ENCODE measurements at places on chromosomes 16 and 17.
A peak's percentile ranks its signal among the peaks of the same experiment; 100 is the strongest.

GRCh38 chr16:71311553-71312158 lies 22.5 kb upstream of the CMTR2 start:
- DNase-seq = peak; percentile 17

DNA sequence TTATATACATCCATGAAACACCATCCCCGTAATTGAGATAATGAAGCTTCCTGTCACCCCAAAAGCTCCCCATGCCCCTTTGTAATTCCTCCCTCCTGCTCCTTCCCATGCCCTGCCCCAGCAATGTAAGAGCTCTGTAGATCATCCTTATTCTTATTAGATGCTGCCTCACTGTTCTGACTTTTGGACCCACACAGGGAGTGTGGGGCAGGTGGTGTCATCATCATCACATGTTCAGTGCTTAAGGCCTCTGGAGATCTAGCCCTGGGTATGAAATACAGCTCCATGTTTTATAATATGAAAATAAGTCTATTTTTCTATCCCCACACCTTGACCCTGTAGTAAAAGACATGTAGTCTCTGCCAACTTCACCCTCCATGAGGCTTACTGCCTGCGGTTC lies 1.9 kb downstream of the XAF1 start:
- no peak for DNase-seq

- peak; percentile 80 for DNase-seq
Measured at GRCh38 chr17:28227316-28228108, 91.5 kb upstream of the TMEM97 start.

GRCh38 chr16:8798174-8798527 lies 512 bp downstream of the PMM2 start:
- DNase-seq = no peak

GRCh38 chr16:1909561-1910231 lies 8.5 kb downstream of the HS3ST6 start:
- DNase-seq = peak; percentile 63

DNA sequence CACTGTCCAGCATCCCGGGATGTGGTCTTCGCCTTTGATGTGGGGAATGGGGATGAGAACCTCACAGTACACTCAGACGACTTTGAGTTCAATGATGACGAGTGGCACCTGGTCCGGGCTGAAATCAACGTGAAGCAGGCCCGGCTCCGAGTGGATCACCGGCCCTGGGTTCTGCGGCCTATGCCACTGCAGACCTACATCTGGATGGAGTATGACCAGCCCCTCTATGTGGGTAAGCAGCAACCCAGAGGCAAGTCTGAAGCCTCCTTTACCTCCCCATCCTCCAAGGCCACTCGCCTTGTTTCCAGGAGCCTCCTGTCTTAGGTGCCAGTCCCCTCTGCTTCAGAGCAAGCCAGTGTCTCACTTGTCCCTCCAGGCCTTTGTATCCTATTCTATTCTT lies 10.2 kb downstream of the CNTNAP1 start:
- no peak for DNase-seq

DNA sequence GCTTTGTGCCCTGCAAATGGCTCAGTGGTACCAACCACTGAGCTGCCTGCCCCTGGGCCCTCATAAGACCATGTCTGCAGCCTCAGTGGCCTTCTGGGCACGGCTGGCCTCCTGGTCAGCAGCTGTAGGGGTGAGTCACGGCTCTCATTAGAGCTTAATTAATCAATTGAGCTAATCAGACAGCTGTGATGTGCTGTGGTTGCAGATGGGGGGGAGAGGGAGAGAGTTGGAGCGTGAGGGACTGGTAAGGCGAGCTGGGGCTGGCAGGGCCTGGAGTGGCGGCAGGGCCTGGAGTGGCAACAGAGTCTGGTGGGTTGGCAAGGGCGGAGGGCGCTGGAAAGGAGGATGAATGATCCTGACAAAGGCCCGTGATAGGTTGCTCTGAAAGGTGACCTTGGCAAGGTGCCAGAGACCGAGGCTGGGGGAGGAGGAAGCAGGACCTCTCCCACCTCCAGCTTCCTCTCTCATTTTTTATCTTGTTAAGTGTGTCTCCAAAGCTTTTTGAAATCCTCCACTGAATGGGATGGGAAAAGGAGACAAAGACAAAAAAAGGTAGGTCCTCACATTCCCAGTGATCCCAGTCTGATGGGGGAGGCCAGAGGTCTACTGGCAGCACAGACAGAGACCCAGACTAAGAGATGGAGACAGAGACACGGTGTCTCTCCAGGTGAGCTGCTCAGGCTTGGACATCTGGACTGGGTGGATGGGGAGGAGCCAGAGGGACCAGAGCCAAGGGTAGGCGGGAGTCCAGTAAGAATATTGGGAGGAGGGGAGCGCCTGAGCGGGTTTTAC lies 41.6 kb downstream of the DCAKD start:
- no peak for DNase-seq

GRCh38 chr16:25010542-25010941 lies 4.6 kb downstream of the ARHGAP17 start:
- DNase-seq = no peak

DNA sequence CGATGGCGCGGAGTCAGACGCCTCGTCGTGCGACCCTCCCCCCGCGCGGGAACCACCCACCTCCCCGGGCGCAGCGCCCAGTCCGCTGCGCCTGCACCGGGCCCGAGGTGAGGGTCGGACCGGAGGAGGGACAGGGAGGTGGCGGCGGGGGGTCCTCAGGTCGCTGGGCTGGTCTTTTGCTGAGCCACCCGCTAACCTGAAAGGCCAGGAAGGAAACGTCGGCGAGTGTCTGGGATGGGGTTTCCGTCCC lies 4.9 kb downstream of the TBX2 start:
- no peak for DNase-seq

- no peak for DNase-seq
Measured at GRCh38 chr17:56710986-56711385, 117.5 kb downstream of the NOG start.

- no peak for DNase-seq
Measured at GRCh38 chr17:3990386-3991127, 26.3 kb upstream of the ATP2A3 start.

DNA sequence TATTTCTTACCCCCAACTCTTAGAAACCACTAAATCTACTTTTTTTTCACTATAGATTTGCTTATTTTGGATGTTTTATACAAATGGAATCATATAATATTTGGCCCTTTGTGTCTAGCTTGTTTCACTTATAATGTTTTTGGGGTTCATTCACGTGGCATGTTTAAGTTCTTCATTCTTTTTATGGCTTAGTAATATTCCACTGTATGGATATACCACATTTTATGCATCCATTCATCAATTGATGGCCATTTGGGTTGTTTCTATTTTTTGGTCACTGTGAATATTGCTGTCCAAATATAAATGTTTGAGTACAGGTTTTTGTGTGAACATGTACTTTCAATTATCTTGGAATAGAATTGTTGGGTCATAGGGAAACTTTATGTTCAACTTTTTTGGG lies 9.2 kb upstream of the NOS2 start:
- no peak for DNase-seq

- no peak for DNase-seq
Measured at GRCh38 chr17:57077000-57077399, 8.0 kb upstream of the AKAP1 start.

DNA sequence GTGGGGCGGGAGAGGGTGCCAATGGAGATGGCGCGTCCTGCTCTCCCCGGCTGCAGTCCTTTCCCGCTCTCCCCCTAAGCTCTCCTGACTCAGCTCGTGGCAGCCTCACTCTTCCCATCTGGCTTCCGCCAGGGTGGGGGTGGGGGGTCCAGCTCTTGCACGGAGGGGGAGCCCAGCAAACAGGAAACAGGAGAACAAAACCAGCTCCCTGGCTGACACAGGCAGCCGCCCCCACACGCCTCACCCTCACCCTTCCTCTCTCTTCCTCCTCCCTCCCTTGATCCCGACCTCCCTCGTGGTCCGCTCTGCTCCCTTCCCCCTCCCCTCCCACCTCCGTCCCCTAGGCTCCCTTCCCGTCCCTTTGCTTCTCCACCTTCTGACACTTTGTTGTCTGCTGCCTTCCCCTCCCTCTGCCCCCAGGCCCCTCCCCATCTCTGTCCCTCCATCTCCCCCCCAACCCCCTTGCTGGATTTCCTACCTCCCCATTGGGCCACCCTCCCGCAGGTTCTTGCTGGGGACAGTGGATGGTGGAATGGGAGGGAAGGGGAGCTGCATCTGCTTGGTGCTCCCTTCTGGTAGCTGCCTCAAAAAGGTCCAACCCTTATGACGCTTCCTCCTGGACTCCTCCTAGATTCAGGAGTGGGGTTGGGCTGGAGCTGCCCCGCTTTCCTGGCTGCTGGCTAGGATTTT lies 23.7 kb downstream of the ARHGAP23 start:
- no peak for DNase-seq

DNA sequence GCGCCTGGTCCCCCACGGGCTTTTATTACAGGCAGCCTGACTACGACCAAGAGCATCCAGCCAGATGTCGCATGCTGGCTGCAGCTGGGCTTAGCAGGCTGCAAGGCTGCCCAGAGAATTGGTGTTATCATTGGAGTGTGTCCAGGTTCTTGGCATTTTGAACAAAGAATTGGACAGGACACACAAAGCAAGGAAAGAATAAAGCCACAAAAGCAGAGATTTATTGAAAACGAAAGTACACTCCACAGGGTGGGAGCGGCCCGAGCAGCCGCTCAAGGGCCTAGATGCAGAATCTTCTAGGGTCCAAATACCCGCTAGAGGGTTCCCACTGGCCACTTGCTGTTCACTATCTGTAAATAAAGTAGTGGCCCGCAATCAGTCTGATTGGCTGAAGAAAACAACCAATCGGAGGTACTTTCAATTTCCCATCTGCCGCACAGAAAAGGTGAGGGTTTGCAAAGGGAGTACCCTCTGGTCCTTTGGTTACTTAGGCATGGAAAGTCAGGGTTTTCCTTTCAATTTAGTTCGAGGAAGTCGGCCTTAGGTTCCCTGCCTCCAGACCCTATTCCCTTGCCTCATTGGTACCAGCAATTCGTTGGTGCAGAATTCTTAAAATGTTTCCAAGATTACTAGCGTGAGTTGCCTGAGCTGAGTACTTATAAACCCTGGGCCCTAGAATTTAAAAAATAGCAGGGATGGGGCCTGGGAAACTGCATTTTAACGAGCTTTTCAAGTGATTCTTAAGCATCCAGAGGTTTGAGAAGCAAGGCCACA lies 38.5 kb upstream of the CNEP1R1 start:
- DNase-seq = no peak

GRCh38 chr17:33049781-33050414 lies 58.3 kb downstream of the SPACA3 start:
- DNase-seq = no peak

GRCh38 chr16:65281586-65281985 lies 159.7 kb upstream of the CDH11 start:
- no peak for DNase-seq

- DNase-seq = no peak
Measured at GRCh38 chr16:53429221-53429943, 4.9 kb upstream of the RBL2 start.

DNA sequence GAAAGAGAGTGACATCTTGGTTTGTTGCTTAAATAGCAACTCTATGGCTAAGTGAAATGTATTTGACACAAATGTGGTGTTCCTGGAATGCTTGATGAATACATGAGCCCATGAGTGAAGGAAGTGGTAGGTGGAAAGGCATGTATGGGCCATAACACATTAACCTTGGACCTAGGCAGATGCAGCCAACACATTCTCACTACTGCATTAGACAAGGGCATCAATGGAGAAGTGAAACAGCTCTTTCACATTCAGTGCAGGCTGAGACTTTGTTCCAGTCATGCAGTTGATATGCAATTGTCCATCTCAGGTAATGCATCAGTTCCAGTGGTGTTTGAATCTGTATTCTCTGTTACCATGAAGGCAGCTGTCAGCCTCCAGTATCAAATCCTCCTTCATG lies 133.6 kb downstream of the HS3ST3B1 start:
- DNase-seq = no peak

DNA sequence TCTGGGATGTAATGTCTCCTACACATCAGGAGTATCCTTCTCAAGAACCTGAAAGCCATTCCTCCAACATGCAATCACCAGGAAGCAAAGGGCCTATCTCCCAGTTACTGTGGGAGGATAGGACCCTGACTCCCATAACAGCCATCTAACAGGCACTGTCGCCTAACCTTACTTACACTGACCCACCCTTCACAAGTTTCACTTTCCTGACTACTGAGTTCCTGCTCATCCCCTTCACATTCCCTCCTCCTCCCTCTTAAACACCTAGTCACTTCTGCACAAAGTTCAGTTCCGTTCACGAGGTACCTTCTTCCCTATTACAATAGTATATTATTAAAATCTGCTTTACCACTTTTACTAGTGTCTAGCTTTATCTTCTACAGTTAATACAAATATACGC lies 1.3 kb downstream of the C17orf67 start:
- DNase-seq = no peak

GRCh38 chr17:82232322-82232820 lies 3.5 kb downstream of the SLC16A3 start:
- no peak for DNase-seq

- DNase-seq = no peak
Measured at GRCh38 chr17:64472564-64472963, 23.6 kb downstream of the MILR1 start.

DNA sequence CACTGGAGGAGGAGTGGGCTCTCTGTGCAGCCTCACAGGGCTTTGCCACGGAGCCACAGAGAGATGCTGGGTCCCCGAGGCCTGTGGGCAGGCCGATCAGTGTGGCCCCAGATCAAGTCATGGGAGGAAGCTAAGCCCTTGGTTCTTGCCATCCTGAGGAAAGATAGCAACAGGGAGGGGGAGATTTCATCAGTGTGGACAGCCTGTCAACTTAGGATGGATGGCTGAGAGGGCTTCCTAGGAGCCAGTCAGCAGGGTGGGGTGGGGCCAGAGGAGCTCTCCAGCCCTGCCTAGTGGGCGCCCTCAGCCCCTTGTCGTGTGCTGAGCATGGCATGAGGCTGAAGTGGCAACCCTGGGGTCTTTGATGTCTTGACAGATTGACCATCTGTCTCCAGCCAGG lies 3.9 kb downstream of the NXPH3 start:
- no peak for DNase-seq

GRCh38 chr17:3046753-3047152 lies 16.7 kb downstream of the OR1D5 start:
- no peak for DNase-seq

DNA sequence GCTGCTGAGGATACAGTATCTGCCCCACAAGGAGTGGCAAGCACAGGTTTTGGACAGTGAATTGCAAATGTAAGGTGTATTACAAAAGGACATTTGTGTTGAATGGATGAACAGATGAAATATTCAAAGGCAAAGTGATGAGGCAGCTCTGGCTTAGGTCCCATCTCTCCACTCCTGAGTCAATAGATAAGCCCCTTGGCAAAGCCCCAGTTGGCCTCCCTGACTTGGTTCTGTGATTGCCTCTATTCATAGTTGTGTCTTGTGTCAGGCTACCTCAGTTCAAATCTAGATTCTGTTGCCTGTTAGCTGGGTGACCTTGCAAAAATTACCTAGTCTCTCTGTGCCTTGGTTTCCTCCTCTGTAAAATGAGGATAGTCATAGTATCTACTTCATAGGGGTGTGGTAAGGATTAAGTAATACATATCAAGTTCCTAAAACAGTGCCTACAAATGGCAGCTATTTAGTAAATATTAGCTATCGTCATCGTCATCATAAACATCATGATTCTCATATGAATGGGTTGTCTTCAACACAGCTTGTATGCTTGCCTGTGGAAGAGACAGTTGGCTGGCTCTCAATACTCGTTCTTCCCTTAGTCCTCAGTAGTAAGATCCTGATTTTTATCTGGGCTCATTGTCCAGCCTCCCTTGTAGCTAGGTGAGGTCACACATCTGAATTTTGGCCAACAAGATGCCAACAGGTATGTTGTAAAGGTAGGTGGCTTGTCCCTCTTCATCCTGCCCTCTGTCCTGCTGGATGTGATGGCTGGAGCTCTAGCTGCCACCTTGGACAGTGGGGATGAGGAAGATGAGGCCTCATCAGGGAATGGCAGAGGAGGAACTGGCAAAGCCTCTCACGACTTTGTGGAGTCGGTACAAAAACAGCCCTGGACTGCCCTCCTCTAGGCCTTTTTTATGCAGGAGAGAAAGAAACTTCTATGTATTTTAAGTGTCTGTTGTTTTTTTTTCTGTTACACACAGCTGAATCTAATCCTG lies 2.1 kb upstream of the MFAP4 start:
- peak; percentile 53 for DNase-seq

All from Peyer's patch (tissue), 4 donors.